ENCODE measurements at places on chromosomes 16 and 17.

GRCh38 chr16:57045694-57046381 is 46.5 kb upstream of the CPNE2 start:
- DNase-seq, result peak; percentile 11

DNA sequence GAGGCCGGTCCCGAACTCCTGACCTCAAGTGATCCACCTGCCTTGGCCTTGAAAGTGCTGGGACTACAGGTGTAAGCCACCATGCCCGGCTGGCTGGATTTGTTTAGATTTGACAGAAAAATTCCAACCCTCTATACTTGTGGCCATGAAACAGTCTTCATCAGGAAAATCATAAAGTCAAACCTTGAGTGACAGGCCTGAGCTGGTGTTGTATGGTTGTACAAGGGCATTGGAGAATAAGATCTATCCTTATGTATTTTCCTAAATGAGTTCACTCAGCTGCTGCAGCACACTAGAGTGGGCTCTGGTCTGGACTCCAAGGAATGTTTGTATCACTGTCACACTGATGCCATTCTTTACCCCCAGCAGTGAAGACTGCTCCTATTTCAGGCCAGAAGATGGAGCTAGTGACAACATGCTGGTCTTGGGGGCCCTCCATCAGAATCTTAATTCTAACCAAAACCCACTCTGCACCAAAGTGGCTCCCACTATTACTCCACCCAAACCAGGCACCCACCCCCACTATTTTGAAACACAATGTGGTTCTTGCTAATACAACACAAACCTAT is 27.4 kb downstream of the SNX11 start:
- DNase-seq, result no peak

DNA sequence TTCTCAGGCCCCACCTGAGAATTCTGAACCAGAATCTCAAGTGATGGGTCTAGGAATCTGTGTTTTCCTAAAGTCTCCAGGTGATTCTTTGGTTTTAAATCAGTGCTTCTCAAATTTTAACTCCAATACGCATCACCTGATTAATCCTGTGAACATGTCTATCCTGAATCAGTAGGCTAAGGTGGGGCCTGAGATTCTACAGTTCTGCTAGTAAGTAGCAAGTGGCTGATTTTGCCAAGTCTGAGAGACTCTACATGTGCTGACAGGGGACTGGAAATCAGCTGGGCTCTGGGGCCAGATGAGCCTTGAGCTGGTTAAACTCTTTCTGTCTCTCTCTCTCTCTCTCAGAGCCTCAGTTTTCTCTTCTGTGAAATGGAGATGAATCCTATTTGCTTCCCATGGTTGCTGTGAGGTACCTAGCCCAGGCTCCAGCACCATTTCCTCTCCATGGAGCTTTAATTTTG is 9.0 kb downstream of the CCR7 start:
- no peak for DNase-seq

DNA sequence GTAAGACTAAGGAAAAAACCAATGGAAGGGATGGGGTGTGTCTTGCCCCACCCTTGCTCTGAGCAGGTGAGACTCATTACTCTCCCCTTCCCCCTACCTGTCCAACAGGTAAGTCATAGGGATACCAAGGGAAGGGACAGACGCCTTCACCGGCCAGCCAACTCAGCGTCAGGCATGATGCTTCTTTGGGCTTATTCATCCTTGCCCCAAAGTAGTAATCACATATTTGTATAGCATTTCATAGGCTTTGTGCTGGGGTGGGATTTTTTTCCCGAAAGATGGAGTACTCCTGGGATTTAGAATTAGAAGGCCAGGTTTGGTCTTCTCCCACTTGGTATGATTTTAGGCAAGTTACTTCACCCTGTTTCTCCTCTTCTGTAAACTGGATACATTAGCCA is 509 bp upstream of the JUP start:
- DNase-seq, result no peak

- DNase-seq, result no peak
Observed at GRCh38 chr16:83887564-83887963, 11.4 kb upstream of the MLYCD start.

- DNase-seq, result no peak
Observed at GRCh38 chr16:30567160-30567990, 4.1 kb downstream of the ZNF688 start.

DNA sequence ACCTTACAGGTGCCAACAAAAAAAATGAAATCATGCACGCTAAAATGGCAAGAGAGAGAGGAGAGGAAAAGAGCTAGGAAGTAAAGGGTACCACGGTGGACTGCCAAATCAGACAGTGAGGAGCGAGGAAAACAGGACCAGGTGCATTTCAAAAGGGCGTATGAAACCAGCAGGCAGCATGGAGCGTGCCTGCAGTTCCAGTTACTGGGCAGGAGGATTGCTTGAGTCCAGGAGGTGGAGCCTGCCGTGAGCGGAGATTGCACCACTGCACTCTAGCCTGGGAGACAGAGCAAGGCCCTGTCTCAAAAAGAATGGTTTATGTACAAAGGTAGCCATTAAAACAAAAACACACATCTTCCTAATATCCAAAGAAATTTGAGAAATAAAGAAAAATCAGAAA is 16.4 kb downstream of the USP36 start:
- DNase-seq, result no peak

- DNase-seq, result no peak
Observed at GRCh38 chr17:44738214-44738906, 20.4 kb upstream of the ADAM11 start.

- DNase-seq, result no peak
Observed at GRCh38 chr17:76458580-76459490, 5.9 kb upstream of the UBE2O start.

- no peak for DNase-seq
Observed at GRCh38 chr16:10080051-10080772, 102.0 kb downstream of the GRIN2A start.

DNA sequence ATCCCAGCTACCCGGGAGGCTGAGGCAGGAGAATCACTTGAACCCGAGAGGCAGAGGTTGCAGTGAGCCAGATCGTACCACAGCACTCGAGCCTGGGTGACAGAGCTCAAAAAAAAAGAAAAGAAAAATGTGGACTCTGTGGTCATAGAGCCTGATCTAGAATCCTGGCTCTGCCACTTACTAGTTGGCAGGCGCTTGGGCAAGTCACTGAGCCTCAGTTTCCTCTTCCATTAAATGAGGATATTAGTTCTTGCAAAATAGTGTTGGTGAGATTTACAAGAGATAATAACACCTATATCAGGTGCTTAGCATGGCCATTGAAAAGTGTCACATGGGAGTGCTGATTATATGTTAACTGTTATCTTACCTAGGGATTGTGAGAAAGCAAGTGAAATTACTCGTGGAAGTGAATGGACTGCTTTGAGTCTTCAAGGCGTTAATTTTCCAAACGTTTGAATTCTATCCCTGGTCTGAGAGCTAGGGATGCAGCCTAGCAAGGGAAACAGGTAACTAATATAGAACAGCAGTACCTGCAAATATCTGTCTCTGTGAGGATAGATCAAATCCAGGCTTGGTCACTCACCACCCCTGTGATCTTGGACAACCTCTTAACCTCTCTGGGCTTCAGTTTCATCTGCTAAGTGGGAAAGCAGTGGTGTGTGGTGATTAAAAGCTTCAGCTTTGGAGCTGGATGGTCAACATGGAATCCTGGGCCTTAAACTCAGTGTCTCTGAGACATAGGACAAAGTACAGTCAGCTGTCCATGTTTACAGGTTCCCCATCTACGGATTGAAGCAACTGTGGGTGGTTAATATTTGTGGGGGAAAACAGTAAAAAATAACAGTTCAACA is 953 bp upstream of the NSMCE1 start:
- no peak for DNase-seq

DNA sequence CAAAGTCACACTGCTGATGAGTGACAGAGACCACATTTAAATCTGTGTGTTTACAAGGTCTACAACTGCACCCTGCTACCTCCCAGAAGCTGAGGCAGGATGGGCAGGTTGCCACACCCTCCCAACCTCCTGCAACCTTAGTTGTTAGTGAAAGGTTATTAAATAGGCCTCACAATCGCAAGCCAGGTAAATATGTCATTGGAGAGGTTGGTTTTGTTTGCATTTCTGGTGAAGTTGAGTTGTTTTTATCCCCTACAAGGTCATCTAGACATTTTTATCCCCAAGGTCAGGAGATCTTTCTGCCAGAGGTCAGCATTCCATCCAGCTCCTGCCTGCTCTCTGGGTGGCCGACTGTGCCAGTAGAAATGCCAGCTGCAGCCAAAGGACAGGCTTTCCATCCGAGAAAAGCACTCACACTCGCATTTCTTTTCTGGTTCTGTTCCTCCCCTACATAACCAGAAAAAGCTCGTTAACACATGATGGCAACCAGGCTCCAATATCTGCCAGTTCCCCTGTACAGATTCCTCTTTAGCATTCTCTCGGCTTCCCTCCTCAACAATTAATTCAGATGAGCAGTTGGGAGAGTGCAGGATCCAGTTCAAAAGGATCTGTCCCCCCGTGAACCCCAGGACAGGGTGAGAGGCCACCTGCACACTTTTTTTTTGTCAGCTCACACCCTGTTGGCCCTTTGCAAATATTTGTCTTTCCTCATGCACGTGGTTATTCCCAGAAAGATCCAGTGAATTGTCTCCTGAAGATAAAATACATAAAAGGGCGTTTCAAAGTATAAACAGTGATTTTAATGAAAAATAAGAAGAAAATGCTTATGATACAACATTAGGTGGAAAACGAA is 562.8 kb downstream of the MAF start:
- no peak for DNase-seq

DNA sequence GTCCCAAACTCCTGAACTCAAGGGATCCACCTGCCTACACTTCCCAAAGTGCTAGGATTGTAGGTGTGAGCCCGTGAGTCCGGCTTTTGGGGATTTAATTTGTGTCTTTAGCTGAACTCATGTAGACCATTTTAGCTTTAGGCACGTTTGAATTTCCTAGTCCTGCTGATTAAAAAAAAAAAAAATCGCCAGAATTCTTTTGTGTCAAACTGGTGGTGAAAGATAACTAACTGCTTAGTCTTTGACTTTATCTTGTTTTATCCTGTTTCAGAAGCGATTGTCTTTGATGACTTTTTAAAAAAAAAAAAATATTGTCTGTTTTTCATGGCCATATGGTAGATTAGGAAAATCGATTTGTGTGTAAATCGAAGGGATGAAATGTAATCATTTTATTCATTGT is 2.6 kb downstream of the RABEP1 start:
- no peak for DNase-seq

DNA sequence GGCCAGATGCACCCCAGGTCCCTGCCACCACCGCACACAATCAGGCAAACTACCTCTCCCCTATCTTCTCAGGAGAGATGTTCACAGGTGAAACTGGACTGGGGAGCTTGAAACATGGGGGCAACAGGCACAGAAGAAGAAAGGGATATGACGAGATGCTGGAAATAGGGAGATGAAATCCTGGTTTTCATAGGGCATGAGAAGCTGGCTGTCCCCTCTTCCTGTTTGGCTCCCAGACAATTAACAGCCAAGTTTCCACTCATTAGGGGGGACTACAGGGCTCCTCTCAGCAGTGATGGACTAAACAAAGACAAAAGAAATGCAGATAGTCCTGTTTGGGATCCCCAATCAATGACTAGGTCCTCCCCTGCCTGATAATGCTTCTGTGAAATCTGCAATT is 266.0 kb downstream of the NTN1 start:
- no peak for DNase-seq

DNA sequence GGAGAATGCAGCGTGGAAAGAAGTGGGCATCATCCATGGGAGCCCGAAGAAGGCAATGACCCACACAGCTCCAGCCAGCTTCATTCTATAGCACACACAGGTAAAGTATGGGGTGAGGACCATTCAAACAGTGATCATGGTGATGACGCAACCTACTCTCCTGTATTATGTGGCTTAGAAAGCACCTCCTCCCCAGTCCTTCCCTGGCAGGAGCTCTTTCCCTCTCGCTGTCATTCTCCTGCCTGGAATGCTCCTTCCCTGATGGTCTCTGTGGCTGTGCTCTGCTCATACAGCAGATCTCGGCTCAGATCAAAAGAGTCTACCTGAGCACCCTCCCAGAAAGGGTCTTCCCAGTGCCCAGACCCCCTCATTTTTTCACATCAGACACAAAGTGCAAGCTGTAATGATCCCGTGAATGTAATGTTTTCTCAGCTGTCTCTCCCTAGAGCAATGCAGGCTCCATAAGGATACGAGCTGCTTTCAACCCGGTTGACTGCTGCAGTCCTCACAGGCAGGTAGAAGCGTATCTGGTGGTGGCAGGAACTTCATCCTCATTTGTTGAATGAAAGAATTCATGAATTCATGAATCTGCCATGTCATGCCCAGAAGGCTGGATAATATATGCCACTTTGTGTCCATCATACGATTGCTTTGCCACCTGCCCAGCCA is 248.8 kb downstream of the HS3ST3A1 start:
- DNase-seq, result no peak

DNA sequence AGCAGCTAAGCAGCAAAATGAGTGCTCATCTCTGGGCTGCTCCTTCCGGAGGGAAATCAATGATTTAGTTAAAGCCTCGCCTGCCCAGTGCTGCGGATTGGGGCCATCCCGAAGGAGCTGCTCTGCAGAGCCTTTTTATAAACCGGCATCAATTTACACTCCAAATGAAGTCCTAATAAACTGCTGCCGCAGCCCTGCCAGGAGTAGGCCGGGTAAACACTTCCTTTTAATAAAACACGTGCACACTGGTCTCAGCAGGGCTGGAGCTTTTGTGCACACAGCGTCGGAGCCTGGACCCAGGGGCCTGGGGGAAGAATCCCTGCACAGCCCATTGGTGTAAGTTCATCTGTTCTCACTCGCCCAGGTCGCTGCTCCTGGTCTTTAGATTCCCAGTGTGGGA is 79.6 kb upstream of the HS3ST2 start:
- DNase-seq, result no peak

DNA sequence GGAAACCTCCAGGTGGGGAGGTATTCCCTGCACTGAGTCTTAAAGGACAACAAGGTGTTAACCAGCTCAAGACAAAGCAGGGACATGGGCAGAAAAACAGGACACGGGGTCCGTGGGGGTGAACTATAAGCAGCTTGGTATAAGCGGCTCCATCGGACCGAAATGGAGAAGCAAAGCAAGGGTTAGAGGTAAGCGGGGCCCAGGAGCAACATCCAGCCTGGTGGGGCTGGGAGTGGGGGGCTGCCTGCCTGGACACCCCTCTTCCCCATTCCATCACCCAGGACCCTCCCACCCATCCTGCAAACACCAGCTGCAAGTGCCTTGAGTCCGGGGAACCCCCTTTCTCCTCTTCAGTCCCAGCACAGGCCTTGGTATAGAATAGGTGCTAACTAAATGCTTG is 29.5 kb downstream of the MYH11 start:
- DNase-seq, result no peak

Measured in stimulated activated naive CD4-positive, alpha-beta T cell (primary cell).